ENCODE measurements at places on chromosomes 5 and 9.

DNA sequence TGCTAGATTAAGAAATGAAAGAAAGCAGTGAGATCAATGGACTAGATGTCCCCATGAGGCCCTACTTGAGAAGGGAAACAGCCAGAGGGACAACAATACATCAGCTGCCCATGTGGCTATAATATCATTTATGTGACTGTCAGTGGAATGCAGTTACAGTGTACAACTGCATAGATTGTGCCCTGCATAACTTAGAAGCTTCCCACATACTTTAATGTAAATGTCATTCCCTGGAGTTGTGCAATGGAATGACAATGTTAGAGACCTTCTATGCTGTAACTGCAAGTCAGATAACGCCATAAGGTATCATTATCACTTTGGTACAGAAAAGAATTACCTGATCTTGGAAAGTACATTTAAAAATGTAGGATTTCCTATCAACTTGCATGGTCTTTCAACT, 67.4 kb downstream of the FBN2 start:
- DNase-seq, result no peak

GRCh38 chr5:55599148-55600050, 64.6 kb upstream of the PLPP1 start:
- no peak for DNase-seq

- no peak for DNase-seq
These were observed 147.9 kb downstream of the HSD17B3 start for GRCh38 chr9:96154081-96154480.

GRCh38 chr9:77731008-77731698, 83.0 kb upstream of the GNA14 start:
- DNase-seq, result no peak

DNA sequence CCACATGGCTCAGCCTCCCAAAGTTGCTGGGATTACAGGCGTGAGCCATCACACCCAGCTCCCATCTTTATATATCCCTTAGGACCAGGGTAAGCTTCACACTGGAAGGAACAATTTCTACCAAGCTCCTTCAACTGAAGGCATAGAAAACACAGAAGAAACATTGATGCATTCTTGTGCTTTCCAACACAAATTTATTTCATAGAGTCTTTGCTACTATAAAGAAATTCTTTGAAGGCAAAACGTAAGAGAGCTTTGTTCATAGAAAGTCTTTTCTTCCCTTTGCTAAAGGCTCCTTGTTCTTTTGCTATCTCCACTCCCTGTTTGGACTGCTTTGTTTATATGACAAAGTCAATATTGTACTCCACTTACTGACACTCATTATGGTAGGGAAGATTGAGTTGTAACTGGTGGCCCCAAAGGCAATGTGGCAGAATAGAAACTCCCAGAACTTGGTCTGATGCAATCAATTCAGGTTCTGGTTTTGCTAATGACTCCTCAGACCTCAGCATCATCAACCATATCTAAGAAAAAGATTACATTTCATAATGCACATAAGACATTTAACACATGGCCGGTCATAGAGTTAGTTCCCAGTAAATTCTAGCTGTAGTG, 97.4 kb upstream of the CLINT1 start:
- no peak for DNase-seq

GRCh38 chr5:7394889-7395431, 978 bp upstream of the ADCY2 start:
- DNase-seq, result no peak

GRCh38 chr9:108083796-108084352, 594.3 kb upstream of the KLF4 start:
- DNase-seq, result no peak

GRCh38 chr9:77697238-77697984, 49.3 kb upstream of the GNA14 start:
- DNase-seq, result no peak

DNA sequence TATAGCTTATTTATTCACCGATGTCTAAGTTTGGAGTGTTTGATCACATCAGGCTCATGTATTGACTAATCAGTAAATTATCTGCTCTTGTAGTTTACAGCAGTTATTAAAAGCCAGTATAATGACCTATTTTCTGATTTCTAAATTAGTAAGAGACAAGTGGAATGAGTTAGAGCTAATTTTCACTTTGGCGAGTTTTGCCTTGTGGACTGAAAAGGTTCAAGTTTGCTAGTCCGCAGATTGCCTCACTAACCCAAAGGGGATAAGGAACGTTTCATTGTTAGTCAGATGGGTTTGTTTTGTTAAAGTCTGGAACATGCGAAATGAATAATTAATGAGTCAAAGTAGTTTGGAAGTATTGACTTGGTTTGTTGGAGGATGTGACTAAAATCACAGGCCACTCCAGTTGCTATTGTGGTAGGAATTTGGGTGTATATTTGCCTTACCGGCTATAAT, 40.1 kb downstream of the SMARCA2 start:
- DNase-seq, result no peak

DNA sequence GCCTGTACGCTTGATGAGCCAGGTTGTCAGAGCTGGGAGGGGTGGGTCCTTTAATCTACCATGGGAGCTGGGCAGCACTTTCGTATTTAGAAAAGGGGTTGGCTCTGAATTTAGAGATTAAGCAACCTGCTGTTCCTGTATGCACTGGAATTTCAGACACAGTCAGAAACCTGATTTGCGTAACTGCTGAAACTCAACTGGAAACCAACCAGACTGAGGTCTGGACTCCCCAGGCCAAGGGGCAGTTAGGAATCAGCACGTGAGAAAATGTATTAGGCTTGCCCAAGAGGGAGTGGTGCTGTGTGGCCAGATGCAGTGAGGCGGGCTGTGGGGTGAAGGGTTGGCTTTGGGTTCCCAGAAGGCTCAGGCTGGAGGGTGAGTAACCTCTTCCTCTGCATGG, 235.0 kb downstream of the GOLPH3 start:
- DNase-seq, result no peak

DNA sequence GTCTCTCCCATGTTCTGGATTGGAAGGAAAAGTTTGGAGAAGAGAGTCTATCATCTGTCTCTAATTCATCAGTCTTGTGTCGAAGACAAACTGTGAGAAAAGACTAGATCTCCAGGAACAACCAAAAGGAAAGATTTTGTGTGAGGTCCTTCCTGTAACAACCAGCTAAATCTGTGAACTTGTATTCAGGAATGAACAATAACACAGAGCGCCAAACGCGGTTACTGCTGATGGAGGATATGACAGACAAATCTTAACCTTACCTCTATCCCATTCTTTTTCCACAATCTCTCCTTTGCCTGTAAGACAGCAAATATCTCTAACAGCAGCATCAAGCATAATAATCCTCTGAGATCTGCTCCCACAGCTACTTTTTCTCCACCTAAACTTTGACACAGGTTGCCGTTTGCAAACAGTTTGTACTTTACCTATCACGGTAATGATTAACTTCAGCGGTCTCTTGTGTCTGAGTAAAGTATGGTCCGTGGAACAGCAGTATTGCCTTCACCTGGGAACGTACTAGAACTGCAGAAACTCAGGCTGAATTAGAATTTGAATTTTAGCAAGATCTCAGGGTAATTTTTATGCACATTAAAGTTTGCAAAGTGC, 387.6 kb downstream of the ELAVL2 start:
- DNase-seq, result no peak

DNA sequence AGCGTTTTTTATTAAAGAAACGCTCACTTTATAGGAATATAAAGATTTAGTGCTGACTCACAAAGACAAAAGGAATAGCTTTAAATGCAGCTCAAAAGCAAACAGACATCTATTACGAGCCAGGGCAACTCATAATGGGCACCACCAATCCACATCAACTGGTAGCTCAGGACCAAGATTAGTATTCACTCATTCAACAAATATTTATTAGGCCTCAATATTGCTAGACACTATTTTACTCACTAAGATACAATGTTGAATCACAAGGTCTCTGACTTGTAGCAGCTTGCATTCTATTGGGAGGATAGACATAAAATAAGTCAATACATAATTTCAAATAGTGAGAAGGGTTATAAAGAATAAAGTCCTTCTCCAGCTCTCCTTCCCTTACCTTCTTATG, 8.0 kb upstream of the MAN2A1 start:
- no peak for DNase-seq

- DNase-seq, result no peak
These were observed 20.1 kb downstream of the SREK1 start for GRCh38 chr5:66164044-66164790.

DNA sequence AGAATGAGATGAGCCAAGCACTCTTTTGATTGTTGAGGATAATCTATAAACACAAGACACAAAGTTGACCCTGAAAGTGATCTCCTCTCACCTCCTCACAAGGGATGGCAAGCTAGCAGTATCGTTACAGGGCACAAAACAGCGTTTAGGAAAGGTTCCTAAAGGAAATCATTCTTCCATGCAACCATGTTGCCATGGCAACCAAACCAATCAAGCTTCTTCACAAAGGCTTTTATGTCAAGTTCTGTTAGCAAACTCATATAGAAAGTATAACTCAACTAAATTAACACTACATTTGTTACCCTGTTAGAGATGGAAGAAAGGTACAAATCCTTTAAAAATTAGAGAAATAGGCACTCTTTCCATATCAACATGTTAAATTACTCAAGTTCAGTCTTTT, 1016.8 kb upstream of the DMAC1 start:
- peak; percentile 25 for DNase-seq

GRCh38 chr9:135403733-135404450, 75.7 kb upstream of the PPP1R26 start:
- no peak for DNase-seq

GRCh38 chr5:4020400-4020799, 424.8 kb downstream of the IRX1 start:
- DNase-seq, result no peak

Measured in NCI-H2107 (cell line).